ENCODE measurements at places on chromosomes 7 and 10.

DNA sequence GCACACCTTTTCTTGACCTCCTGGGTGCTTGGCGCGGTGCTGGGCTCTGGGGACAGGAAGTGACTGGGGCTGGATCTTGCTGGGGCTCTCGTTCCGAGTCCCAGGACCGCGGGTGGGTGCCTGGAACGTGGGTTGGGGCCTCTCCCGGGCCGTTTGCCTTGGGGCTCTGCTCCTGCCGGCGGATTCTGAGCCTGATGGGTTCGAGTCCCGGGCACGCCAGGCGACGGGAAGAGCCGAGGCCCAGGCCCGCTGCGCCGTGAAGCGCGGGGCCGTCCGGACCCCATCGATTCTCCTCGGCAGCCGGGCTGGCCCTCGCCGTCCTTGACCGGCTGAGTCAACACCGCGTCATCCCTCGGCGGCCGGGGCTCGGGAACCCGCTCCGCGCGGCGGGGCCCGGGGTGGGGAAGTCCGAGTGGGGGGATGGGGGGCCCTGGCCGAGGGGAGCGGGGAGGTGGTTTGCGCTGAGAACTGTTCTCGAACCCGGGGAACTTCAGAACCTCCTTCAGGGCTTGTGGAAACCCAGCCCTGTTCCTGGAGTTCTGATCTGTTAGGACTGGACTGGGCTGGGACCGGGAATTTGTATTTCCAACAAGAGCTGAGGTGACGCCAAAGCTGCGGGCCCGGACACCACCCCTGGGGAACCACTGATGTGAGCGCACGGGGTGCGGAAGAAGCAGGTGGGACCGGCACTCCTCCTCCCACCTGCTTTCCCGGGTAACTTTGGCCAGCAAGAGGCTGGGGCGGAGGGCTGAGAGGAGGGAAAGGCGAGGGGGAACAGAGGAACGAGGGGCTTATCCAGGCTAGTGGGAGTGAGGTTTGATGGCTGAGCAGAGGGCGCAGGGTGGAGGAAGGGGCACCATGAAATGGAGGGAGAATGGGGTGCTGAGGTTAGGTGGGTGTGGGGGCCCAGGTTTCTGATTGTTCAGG is 6.2 kb downstream of the HHEX start:
- DNase-seq: peak; percentile 53

DNA sequence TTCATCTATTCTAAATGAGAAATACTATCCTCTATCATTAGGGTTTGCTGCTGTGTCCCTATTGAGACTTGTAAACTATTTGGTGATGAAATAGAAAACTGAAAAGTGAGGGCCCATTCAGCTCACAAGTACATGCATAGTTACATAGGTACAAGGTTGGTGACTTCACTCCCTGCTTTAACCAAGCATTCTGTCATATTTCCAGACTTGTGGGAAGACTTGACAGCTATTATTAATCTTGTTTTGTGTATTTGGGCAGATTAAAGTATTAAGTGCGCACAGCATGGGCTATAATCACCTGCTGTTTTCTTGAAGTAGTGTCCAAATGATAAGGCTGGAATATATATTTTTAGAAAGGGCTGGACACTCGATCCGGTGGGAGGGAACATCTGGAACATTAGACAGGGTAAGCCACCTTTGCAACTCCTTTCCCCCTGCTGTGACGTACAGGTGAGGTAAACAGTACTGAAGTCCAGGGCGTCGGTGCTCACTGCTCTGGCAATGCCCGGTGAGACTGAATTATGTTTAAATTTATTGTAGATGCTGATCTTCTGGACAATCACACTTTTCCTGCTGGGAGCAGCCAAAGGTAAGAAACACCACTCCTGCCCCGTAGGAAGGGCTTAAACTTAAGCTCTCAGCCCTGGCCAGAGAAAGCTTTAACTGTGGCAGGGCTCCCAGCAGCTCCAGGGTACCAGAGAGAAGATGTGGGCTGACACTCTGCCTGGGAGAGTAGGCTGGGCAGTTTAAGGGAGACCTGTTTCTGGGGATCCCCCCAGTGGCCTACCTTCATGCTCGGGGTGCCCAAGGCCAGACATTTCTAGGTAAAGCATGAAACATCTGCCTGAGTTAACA is at the start of gene PNLIPRP1:
TSS of gene PNLIPRP1 (plus strand) at position 370 of the 855 bp plus-strand sequence. CDS start at position 541, 171 bp downstream.
- no peak for DNase-seq

DNA sequence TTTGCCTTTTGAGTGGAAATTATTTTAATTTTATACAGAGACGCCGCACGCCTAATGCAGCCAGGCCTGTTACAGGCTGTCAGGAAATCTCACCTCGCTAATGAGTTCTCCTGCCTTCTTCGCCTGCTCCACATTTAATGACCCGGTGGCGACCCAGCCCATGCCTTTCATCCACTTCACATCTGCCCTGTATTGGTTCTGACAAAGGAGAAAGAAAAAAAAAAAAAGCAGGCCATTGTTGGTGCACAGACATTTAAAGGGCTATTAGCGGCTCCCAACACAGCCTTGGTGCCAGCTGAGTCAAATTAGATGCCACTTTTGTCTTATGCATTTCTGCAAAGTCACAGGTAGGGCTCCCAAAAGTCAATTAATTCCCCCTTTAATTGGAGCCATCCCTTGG is 43.3 kb downstream of the NRAP start:
- no peak for DNase-seq

DNA sequence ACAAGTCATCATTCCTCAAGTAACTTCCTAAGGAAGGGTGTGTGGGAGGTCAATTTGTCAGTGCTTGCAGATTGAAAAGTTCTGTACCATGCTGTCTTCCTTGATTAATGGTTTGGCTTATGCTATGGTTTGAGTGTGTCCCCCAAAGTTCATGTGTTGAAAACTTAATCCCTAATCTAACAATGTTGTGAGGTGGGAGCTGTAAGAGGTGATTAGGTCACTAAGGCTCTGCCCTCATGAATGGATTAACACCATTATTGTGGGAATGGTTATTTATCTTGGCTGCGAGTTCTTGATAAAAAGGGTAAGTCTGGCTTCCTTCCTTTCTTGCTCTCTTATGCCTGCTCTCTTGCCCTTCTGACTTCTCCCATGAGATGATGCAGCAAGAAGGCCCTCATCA is 29.3 kb upstream of the TMEM229A start:
- no peak for DNase-seq

GRCh38 chr10:4470231-4470835 is 355.7 kb upstream of the AKR1E2 start:
- DNase-seq: no peak

Measured in glutamatergic neuron (in vitro differentiated cells).